Activated CD4-positive, CD25-positive, alpha-beta regulatory T cell (primary cell): ENCODE measurements at places on chromosomes 6 and 20.

- DNase-seq = no peak
Measured at GRCh38 chr20:22303523-22303922, 280.8 kb downstream of the FOXA2 start.

- no peak for DNase-seq
Measured at GRCh38 chr6:4402477-4402976, 267.2 kb upstream of the ECI2 start.

- no peak for DNase-seq
Measured at GRCh38 chr6:82525775-82526495, 162.3 kb downstream of the TPBG start.

GRCh38 chr6:63817492-63818050, 182.0 kb downstream of the PHF3 start:
- no peak for DNase-seq

GRCh38 chr20:51021067-51022025, 1.6 kb downstream of the KCNG1 start:
- no peak for DNase-seq

DNA sequence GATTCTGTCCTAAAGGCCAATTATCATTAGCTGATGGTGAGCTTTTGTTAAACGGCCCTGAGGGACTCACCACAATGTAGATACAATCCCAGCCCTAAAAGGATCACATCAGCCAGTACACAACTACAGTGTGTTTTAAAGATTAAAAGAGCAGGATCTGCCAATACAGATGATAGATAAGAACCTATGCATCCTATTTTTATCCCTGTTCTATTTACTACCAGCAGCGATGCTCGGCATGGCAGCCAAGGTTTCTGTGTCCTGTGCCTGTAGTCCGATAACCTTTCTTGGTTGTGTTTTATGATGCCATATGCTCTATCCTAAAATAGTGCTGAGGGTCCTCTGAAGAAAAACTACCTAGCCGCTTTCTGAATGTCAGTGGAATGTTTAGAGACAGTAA, 289.4 kb downstream of the PHACTR1 start:
- no peak for DNase-seq

DNA sequence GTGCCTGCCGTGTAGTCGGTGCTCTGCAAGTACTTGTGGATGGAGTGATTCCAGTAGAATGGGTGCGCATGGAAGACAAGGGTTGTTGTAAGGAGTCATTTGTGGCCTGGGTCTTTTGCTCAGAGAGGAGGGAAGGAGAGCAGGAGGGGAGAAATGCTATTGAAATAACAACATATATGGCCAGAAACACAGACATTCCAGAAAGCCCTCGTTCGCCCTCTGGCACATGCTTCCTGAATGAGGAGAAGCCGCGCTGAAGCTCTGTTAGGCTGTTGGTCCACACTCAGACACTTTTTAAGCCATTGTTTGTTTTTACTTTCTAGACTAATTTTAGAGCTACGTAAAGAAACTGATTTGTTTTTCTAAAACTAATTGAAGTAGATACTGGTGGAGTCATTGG, 107.4 kb downstream of the RPP40 start:
- no peak for DNase-seq

- DNase-seq = no peak
Measured at GRCh38 chr20:37251825-37252477, 9.7 kb downstream of the GHRH start.

DNA sequence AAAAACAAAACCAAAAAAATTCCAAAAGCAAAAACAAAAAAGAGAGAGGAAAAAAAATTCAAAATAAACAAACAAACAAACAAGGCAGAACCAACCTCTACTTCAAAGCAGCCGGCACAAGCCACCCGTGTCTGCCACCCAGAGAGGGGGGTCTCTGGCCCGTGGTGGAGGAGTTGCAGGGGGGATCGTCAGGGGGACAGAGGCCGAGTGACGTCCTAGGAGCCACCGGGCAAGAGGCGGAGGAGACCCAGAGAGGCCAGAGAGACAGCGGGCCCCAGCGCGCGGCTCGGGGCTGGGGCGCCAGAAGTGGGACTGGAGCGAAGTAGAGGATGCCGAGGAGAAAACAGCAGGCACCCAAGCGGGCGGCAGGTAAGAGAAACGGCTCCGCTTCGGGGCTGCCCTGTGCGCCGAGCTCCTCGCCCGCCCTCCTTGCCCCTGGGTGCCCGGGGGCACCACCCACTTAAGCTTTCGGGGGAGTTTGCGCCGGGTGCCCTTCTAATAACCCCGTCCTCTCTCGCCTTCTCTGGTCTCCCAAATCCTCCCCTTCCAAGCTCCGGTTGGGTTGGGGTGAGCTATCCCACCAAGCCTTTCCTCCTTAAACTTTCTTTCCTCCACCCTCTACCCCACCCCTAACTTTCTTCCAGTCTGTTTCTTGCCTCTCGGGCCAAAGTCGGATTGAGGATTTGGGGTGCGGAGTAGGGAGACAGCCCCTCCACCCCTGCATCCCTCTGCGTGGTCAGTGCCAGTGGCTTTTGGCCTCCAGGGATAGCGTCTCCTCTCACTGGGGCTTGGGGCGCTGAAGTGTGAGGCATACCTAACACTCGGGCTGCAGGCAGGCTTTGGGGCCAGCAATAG, 1.0 kb downstream of the TSHZ2 start:
- DNase-seq = no peak

- no peak for DNase-seq
Measured at GRCh38 chr6:125088963-125089362, 64.6 kb upstream of the TPD52L1 start.

GRCh38 chr6:20861481-20861880, 327.2 kb downstream of the CDKAL1 start:
- no peak for DNase-seq

GRCh38 chr20:62535282-62535811, 59.6 kb upstream of the GATA5 start:
- no peak for DNase-seq

DNA sequence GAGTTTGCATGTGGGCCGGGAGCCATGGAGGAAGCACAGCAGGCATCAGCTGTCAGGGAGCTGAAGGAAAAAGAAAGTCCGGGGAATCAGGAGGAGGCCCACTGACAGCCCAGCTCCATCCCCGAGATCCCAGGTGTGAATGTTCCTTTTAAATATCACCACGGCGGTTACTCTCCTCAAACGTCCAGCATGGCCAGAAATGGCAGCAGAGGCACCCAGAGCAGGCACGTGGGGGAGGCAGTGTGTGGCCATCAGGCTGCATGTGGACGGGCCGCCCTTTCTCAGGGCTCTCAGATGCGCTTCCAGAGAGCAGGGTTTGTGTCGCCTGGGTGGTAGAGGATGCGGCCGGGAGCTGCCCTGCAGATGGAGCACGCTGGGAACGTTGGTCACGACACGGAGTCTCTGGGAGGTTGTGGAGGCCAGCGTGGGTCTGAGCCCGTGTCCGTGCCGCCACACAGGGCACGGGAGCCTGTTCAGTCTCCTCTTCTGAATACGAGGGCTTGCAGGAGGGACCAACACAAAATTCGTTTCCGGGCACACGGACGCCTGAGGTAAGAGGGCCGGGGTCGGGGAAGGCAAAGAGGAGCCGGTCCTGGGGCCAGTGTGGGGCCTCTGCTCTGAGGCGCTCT, 45.3 kb upstream of the DACT2 start:
- DNase-seq = no peak

GRCh38 chr6:110322874-110323242, 35.3 kb downstream of the METTL24 start:
- no peak for DNase-seq

DNA sequence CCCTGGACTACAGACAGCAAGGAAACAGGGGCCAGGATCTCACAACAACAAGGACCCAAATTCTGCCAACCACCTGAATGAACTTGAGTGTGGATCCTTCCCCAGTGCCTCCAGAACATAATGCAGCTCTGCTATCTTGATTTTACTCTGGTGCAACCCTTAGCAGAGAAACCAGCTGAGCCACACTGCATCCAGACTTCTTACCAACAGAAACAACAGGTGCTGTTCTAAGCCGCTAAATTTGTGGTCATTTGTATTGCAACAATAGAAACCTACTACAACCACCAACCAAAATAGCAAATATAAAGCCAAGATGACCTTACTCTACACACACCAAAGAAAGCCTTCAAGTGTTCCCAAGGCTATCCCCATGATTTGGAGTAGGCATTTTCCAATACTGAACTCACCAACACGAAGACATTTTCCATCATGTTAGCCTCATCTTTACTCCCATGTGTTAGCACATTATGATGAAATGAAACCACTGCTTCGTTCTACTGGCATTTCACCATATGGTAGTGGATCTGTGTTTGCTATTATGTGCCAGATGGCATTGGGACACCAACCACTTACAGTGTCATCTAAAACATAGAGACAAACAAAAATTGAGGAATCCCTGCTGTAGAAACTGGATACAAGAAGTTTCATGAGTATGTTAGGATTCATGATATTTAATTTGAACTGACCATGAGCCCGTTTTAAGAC, 249.8 kb upstream of the ID4 start:
- DNase-seq = no peak

- DNase-seq = no peak
Measured at GRCh38 chr20:1815502-1816085, 79.6 kb upstream of the SIRPA start.

DNA sequence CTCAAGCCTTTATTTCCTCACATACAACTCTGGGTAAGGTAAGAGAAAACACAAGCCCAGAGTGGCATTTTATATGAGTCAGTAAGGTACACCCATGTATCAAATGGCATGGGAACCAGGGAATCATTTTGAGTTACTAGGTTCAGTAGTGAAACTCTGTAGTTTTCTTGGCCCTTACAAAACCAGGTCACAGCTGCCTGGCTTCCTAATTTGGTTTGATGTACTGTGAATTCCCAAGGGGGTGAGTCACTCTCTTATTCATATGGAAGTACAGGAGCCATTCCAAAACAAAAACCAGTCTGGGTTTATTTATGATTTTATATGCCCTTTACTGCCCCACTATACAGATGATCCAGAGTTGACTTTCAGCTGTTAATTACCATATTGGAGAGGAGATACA, 70.7 kb downstream of the PDE7B start:
- no peak for DNase-seq

DNA sequence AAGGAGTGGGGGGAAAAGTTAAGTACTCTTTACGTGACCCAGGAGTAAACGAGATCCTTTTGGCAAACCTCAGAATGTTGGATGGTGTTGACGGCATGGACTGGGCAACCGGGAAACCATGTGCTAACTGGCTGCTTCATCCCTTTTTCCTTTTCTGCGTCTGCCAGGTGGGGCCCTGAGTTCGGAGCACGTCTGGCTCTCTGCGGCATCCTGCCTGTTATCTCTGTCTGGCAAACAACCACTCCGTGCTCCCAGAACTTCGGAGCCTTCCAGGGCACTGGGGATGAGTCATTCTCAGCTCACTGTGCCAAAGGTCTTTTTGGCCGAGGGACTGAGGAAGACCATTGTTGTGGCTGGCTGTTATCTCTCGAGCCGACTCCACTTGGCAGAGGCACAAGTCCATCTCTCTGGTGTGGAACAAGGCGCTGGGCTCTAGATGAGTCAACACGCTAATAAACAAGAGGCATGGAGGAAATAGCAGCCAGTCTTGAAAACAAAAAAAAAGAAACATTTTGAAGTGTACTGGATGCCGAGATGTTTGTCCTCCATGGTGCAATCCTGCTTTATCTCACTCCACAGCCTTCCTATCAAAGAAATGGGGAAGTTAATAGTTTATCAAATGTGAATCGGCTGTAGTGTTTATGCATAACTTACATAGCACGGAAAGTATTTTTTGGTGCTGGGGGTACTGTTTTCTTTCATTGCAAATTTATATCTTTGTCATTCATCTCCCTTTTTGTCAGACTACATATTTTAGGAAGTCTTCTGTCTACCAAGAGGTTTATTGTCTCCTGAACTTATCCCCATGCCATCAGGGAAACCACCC, 64.6 kb upstream of the TXNDC5 start:
- no peak for DNase-seq

DNA sequence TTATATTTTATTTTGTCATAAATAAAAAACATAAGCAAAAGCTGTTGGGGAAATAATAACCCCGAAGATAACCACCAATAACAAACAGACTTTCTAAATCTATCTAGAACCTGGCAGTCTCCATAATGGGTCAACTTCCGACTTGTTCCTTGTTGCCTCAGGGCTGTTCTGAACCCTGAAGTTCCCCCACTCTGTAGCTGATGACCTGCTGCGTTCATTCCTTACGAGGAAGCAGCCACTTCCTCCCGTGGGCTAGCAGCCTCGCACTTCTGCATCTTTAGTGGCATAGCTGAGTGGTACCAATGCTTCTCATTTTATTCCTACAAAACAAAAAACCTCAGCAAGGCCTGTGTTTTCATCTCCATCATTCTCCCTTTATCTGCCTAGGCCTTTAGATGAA, 103.0 kb downstream of the PLEKHG1 start:
- DNase-seq = no peak

DNA sequence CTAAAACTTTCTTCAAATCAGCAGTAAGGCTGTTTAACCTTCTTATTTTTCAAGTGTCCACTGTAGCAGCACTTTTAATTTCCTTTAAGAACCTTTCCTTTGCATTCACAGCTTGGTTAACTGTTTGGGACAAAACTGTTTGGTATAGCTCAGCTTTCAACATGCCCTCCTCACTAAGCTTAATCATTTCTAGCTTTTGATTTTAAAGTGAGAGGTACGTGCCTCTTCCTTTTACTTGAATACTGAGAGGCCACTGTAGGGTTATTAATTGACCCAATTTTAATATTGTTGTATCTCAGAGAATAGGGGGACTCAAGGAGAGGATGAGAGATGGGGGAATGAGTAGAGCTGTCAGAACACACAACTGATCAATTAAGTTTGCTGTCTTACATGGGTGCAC, 129.5 kb upstream of the MMS22L start:
- DNase-seq = no peak

DNA sequence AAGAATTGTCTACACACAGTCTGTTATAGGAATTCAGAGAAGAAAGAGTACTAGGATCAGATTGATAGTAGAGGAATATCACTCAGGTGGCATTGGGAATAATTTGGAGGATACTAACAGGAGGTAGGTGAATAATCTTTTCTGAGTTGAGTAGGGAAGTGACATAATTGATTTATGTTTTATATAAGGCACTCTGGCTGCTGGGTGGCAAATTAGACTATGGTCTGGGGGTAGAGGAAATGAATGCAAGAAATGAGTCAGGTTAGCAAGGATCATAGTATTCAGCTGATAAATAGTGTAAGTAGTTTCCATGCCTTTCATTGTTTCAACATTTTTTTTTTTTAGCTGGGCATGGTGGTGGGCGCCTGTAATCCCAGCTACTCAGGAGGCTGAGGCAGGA, 113.3 kb downstream of the CDKAL1 start:
- DNase-seq = no peak

DNA sequence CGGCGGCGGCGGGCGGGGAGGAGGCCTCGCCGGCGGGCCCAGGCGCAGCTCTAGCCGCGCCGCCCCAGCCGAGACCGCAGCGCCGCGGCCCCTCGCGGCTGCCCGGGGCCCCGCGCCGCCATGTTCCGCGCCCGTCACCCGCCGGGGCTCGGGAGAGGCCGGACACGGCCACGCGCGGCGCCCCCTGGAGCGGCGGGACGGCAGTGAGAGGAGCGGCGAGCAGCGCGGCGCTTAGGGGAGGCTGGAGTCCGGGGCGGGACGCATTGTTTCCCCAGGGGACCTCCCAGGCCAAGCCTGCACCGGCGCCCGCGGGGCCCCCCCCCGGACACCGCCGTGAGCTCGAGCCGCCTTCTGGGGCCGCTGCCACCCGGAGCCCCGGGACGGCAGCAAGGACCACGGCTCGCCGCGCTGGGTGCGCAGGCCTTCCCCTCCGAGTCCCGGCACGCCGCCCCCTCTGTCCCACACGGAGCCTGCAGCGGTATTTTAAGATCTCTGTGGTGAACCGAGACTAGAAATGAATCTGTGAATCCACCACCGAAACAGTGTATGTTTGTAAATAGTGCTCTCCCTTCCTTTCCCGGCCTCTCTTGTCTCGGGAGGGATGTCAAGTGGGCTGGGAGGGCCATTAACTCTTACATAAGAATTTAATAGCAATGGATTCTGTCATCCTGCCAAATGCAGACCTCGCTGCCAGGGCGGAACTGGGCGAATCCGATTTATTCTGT, 424 bp upstream of the KIF13A start:
- no peak for DNase-seq
